T-cell (primary cell): ENCODE measurements at places on chromosomes 12 and 14. TPM values are rescaled to one million over a fixed set of nuclear protein-coding genes. Genes with fewer than 3 reads are reported as not detected.

- DNase-seq = no peak
These were observed 16.1 kb upstream of the SH2B3 start for GRCh38 chr12:111389635-111390034.

- no peak for DNase-seq
These were observed 565 bp downstream of the CEP83 start for GRCh38 chr12:94458877-94459727.

DNA sequence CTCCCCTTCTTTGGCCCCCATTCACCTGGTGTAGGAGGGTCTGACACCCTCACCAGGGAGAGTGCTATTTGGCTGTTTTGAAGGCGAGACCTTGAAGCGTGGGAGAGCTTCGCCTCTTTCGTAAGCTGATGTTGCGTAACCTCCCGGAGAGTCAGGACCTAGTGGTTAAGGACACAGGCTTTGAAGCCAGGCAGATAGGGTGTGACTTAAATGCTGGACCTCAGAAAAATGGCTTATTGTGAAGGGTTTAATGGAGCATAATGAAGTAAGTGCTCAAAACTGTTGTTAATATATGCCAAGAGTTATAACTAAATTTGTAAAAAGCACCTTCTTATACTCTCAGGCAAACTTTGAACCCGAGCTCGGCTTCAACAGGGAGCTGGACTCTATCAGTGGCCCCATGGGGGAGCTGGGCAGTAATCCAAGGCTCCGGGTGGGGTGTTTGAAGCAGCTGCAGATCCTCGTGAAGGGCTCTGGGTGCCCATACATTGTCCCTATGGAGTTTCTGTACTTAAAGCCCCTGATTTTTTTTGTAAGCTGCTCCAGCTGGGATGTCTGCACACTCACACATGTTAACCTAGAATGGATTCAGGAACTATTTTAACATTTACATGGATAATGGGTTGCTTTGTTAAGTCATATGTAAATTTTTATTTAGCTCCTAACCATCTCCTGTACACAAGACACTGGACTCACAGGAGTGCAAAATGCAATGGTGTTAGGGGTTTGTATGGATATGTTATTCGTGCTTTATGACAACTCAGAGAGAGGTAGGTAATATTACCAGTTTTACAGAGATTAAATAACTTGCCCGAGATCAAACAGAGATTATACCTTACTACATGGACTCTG lies 26.0 kb downstream of the PPFIBP1 start:
- no peak for DNase-seq

AACS gene
- 11.5 TPM for total RNA-seq

IFNG gene
- 1.1 TPM for total RNA-seq

FGF23 gene
- not detected for total RNA-seq

IL31 gene
- not detected for total RNA-seq

MSRB3 gene
- 0.33 TPM for total RNA-seq

HCFC2 gene
- 16.9 TPM for total RNA-seq
